ENCODE measurements at places on chromosomes 12 and 14. TPM values are rescaled to one million over a fixed set of nuclear protein-coding genes. Genes with fewer than 3 reads are reported as not detected.
A peak's percentile ranks its signal among the peaks of the same experiment; 100 is the strongest.

Gene ACOT6
- not detected for total RNA-seq

Gene ADGRD1
- total RNA-seq = 9.4 TPM

Gene PLEK2
- 33.8 TPM for total RNA-seq

Gene PGF
- total RNA-seq = 9.7 TPM

Gene ACOT4
- total RNA-seq = 3.5 TPM

Gene DDIT3
- 338 TPM for total RNA-seq

Gene RPAP3
- 8.1 TPM for total RNA-seq

GRCh38 chr14:73231981-73232851 is 5.1 kb upstream of the PAPLN start:
- no peak for DNase-seq

- DNase-seq = no peak
Measured at GRCh38 chr14:82390586-82390985, 856.9 kb upstream of the SEL1L start.

DNA sequence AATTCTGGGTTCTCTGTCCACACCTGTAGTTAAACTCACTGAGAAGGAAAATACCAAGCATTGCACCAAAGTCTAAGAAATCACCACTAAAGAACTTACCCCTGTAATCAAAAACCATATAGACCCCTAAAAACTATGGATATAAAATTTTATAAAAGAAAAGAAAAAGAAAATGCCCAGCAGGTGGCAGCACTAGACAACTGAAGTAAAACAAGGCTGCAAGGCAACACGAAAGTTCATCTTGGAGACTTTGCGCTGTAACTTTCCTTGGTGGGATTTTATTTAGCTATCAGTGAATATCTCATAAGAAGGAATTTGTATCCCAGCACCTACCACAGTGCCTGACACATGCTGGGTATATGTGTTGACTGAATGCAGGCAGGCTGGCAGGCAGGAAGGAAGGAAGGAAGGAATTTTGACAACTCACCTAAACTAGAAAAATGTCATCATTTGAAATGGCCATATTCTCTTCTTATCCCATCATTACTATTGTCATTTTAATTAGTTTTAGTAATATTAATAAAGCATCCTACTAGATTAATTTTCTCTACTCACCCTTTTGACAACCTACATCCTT is 68.2 kb upstream of the ETV6 start:
- DNase-seq = peak; percentile 75

DNA sequence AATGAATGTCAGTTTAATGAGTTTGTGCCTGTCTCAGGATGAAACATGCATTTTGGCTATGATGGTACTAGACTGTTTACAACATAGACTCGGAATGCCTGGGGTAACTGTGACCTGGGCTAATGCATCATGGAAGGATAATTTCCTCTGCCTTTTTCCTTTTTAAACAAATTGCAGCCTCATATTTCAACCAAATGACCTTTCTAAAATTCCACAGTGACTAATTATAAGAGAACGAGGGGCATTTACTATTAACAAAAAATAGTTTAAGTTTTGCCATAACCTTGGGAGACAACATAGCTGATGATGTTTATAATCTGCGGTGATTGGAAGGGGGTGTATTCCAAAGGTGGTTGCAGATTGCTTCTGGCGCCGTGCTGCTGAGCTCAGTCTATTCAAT is 1140.5 kb downstream of the GALC start:
- no peak for DNase-seq

DNA sequence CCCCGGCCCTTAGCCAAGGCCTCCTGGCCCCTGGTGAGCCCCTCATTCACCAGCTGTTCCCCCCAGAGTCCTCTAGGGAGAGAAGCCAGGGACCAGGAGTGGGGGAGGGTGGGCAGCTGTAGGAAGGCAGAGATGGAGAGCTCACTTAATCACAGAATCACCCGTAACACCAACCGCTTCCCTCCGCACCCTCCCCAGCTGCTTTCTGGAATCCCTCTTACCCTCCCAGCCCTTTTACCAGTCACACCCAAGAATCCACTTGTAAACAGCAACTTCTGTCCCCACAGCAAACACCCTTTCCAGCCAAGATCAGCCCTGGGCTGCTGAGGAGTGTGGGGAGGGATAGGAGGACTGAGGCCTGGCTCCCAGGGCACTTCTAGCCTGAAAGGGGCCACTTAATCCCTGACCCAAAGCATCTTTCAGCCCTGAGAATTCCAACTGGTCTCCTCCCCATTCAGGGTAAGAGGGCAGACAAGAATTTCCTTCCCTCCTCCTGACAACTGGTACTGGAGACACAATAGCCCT is 18.8 kb downstream of the NCKAP5L start:
- DNase-seq = no peak

DNA sequence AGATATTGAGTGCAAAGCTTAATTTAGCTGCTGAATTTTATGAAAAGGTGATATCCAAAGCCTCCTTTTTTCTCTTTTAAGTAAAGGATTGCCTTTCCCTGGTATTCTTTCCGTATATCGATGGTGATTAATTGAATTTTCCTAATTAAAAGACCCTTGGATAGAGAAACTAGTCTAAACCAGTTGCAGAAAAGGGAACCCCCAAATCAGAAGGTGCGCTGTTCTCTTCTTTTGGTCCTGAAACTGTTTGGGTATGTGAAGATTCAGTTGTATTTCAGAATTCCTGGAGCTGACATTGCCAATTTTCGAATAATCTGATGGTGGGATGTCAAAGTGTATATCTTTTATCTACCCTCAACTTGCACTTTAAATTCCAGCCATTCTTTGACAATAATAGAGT is 1.9 kb downstream of the GPHN start:
- no peak for DNase-seq

DNA sequence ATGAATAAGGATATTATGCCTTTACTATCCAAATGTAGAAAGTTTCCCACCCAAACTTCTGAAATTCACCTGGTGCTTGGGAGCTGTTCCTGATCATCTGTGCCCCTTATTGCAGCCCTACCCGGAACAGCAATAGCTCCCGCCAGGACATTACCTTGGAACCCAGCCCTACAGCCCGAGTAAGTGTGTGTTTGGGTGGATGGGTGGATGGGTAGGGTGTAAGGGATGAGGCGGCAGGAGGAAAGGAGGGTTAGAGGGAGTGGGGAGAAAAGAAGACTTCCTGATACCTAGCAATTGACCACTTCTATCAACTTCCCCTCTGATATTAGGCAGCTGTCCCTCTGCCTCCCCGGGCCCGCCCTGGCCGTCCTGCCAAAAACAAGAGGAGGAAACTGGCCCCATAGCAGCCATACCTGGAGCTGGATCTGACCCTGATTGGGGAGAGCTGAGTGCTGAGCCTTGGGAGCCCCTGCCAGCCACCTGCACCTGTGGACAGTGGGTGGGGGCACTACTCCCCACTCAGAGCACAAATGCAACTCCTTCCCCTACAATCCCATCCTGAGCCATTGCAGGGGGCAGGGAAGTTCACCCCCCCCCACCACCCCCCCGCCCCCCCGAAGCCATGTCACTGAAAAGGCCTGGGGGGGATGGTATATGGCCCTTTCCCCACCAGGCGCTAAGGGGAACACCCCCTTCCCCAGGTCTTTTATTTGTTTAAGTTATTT is 6.4 kb downstream of the MBD6 start:
- DNase-seq = no peak

GRCh38 chr12:54201001-54201794 is 12.4 kb upstream of the SMUG1 start:
- DNase-seq = peak; percentile 68

GRCh38 chr12:56836317-56836716 is 73.2 kb downstream of the HSD17B6 start:
- peak; percentile 18 for DNase-seq

DNA sequence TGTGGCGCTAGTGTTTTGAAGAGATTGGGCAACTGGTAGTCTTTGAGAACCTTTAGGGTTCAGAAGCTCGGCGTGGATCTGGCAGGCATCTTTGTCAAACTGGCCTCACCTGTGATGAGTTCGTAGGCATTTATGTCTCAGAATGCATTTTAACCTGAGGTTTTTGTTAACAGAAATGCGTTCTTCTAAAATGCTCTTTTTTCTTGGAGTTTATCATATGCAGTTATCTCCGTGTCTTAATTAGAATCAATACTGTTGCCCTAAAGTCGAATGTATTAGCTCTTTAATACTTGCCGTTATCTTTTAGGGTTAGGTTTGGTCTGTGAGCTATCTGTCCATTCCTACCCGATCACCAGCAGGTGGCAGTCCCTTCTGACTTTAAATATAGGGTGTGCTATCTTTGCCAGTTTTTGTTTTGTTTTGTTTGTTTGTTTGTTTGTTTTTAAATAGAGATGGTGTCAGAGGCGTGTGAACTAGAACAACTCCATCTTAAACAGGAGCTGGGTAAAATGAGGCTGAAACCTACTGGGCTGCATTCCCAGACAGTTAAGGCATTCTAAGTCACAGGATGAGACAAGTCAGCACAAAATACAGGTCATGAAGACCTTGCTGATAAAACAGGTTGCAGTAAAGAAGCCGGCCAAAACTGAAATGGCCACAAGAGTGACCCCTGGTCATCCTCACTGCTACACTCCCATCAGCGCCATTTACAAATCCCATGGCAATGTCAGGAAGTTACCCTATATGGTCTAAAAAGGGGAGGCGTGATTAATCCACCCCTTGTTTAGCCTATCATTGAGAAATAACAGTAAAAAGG is 1.4 kb downstream of the ATF1 start:
- peak; percentile 57 for DNase-seq

- DNase-seq = no peak
Measured at GRCh38 chr12:54375259-54375579, 9.3 kb downstream of the ZNF385A start.

GRCh38 chr14:25102788-25103187 is 52.8 kb upstream of the STXBP6 start:
- DNase-seq = no peak

GRCh38 chr12:69428351-69429073 is 41.7 kb upstream of the FRS2 start:
- no peak for DNase-seq
